ENCODE measurements at places on chromosomes 1 and 21. TPM values are rescaled to one million over a fixed set of nuclear protein-coding genes. Genes with fewer than 3 reads are reported as not detected.

Gene PLA2G5
- 0.92 TPM for total RNA-seq

Gene KRTAP20-3
- not detected for total RNA-seq

Gene GUCA2B
- total RNA-seq = not detected

Gene ZMYND12
- total RNA-seq = 0.28 TPM

Gene NOTCH2NLA
- total RNA-seq = 84.1 TPM

Gene AGT
- 2.7 TPM for total RNA-seq

Gene CD48
- not detected for total RNA-seq

Gene ZNF648
- not detected for total RNA-seq

Gene IPP
- 12.2 TPM for total RNA-seq

Gene BSND
- not detected for total RNA-seq

Gene CYP4A22
- total RNA-seq = not detected

Gene TNN
- not detected for total RNA-seq

Gene DNM3
- total RNA-seq = 0.46 TPM

Gene OR2T35
- total RNA-seq = not detected

Gene FAM78B
- total RNA-seq = 0.28 TPM

Gene TMPRSS15
- not detected for total RNA-seq

Gene ALPL
- total RNA-seq = 1.5 TPM

Gene PSRC1
- 2.3 TPM for total RNA-seq

Gene GJA8
- total RNA-seq = not detected

Gene RGS4
- 30.6 TPM for total RNA-seq

Gene KRTAP6-1
- not detected for total RNA-seq

Gene CCT3
- total RNA-seq = 323 TPM

Gene LRRC38
- 0.28 TPM for total RNA-seq

Gene SPATA46
- total RNA-seq = not detected

Gene POFUT2
- 67.2 TPM for total RNA-seq

Gene HPDL
- total RNA-seq = 0.74 TPM

Gene NR5A2
- not detected for total RNA-seq

Gene OR2L3
- total RNA-seq = not detected

Gene APOBEC4
- total RNA-seq = not detected

Gene GJB4
- not detected for total RNA-seq

Gene MYOG
- not detected for total RNA-seq

Gene ITLN1
- not detected for total RNA-seq

Gene CA14
- total RNA-seq = not detected

Gene RAB3GAP2
- 30.9 TPM for total RNA-seq

Gene KCNJ6
- total RNA-seq = not detected

Gene RAP1GAP
- 0.18 TPM for total RNA-seq

Gene LIN28A
- total RNA-seq = not detected

Gene FMO4
- 2.5 TPM for total RNA-seq

Gene TCP10L
- 0.28 TPM for total RNA-seq

Gene A3GALT2
- total RNA-seq = not detected

Gene ADAMTSL4
- total RNA-seq = 3.6 TPM

Gene OR2T29
- not detected for total RNA-seq

Gene BTF3L4
- 44.9 TPM for total RNA-seq

Gene LAD1
- not detected for total RNA-seq

Gene STPG1
- total RNA-seq = 3.8 TPM

Gene ERO1B
- 3.5 TPM for total RNA-seq

Gene AMY1A
- not detected for total RNA-seq

Gene S100A16
- total RNA-seq = 106 TPM

Gene FCRL2
- not detected for total RNA-seq

Gene PYHIN1
- total RNA-seq = not detected

Gene C1orf21
- total RNA-seq = 43.5 TPM

Gene GRIK3
- total RNA-seq = not detected

Gene CD84
- total RNA-seq = not detected

Gene RNU1-1
- total RNA-seq = 3,030 TPM

Gene EPS8L3
- total RNA-seq = not detected

Gene TEDDM1
- total RNA-seq = not detected

Gene ATP6V1G3
- total RNA-seq = not detected
